ENCODE measurements at places on chromosomes 1 and 21.

DNA sequence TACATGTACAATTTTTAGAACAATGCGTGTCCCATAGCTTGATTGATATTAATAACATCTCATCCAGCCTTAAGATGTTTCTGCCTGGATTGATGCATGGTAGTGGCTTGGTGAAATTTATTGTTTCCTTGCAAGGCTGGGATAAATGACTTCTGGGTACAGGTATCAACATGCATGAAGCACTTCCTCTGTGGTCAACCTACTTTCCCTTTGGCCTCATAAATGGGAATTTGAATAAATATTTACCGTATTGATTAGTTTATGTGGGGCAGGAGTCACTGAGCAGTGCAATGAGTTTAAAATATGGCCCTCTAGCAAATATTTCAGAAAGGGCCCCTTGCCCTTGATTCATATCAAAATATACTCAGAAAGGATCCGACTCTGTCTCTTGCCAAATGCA is 83.9 kb upstream of the KCNE2 start:
- DNase-seq: no peak

DNA sequence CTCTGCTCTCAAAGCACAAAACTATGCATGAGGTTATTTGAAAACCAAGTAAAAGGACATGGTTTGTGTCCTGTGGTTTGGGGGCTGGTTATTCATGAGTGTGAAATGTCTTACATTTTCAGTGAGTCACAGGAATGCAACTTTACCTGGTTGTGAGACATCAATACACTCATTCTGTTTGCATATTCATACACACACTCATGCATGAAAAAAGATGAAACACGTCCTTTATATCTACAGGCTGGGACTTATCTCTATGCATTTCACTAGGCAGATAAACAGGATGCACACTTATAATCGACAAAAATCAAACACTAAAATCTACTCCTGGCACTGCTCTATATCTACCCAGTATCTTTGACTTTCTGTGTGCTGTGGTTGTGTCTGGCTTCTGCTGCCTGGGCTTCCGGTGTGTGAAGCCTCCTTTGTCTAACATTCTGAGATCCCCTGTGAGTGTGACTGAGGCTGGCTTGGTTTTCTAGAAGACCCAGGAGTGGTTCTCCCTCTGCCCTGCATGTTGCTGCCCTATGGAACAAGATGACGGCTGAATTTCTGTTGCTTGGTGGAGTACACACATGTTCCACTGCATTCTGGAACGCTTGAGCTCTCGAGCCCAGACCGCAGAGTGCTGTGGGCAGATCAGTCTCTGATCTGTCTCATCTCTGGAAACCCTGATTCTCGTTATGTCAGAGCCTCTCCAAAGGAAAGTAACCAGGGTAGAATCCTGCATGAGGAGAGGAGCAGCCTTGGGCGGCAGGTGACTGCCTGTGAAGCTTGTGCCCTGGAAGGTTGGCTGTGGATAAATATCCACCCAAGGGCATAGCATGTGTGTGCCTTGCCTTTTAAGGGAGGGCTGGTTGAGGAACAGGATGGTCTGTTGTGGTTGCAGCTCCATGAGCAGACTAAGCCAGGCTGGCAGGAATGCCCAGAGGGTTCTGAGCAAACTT is 19.7 kb upstream of the FASLG start:
- DNase-seq: no peak

DNA sequence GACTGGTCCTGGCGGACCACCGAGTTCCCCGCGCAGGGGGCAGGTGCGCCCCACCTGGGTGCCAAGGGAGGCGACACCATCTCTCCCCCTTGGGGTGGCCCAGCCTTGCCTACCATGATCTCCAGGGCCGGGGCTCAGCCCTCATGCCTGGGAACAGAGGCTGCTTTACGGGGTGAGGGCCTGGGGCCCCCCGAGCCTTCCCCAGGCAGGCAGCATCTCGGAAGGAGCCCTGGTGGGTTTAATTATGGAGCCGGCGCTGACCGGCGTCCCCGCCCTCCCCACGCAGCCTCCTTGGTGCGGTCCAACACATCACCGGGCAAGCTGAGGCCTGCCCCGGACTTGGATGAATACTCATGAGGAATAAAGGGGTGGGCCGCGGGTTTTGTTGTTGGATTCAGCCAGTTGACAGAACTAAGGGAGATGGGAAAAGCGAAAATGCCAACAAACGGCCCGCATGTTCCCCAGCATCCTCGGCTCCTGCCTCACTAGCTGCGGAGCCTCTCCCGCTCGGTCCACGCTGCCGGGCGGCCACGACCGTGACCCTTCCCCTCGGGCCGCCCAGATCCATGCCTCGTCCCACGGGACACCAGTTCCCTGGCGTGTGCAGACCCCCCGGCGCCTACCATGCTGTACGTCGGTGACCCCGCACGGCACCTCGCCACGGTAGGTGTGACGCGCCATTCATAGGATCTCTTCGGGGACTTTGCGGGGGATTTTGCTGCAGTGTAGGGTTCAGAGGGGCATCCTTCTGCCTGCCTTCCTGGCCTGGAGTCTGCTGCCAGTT is 38.2 kb downstream of the TP73 start:
- no peak for DNase-seq

DNA sequence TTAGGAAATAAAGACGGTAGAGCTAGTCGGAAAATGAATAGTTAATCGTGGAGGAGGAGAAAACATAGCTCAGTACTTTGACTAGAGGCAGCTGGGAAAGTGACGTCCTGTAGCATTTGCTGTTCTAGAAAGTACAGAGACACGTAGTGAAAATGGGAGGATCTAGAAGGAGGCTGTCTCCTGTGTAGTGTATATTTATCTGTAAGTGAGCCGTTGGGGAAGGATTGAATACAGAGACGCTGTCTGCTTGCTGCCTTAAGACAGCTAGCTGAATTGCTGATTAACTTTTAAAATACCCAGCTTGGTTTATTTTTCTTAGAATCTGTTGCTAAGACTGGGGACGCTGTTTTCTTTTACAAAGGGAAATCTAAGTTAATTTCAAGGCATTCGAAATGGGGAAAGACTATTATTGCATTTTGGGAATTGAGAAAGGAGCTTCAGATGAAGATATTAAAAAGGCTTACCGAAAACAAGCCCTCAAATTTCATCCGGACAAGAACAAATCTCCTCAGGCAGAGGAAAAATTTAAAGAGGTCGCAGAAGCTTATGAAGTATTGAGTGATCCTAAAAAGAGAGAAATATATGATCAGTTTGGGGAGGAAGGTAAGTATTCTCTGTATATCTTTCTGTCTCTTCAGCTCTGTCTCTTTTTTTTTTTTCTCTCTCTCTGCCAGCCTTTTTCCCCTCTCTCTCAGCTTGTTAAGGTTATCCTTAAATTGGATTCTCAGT is at the start of gene DNAJB4:
Gene DNAJB4, plus strand, starts transcription at position 221 of the 729 bp plus-strand sequence. Its CDS starts 172 bp downstream, at position 393.
- DNase-seq: peak; percentile 45

DNA sequence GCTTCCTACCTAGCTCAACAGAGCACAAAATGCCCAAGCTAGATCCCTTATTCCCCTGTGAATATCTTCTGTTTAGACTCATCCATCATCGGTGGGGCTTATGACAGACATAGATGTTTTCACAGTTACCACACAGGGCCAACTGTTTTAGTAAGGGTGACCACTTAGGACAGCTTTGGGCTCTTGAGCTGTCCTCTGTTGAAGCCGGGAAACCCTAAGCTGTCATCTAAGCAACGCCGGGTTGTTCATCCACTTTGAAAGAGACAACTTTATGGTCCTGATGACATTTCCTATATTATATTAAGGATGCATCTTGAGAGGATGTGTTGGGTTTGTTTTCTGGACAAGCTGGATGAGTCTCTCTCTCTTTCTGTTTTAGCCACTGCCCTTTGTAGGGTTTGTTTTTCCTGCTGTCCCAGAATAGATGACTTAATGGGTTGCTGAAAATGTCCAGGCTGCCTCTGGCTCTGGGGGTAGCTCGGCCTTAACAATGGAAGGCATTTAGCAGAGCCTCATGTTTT is 110.5 kb upstream of the UBE2U start:
- DNase-seq: peak; percentile 63

DNA sequence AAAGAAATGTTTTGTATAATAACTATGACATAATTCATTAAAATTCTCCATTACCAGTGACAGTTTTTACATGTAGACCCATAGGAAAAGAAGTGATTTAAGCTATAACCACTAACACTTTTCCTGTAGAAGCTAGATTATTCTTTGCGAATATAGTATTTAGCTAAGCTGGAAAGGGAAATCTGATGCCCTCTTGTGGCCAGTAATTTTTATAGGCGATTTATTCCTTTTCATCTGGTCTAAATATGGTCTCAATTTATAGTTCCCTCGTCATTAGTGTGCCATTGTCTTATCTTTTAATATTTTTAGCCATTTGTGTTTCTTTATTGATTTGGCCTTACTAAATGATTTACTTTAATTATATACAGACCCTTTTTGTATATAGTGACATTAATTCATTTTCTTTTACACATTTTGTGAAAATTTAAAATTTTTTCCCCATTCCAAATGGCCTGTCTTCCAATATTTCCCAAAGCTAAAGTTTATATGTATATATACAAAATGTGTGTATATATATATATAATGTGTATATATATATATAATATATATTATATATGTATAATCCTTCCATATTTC is 26.7 kb downstream of the BTG3 start:
- peak; percentile 68 for DNase-seq

GRCh38 chr21:31874812-31875212 is 2.0 kb downstream of the HUNK start:
- DNase-seq: no peak

DNA sequence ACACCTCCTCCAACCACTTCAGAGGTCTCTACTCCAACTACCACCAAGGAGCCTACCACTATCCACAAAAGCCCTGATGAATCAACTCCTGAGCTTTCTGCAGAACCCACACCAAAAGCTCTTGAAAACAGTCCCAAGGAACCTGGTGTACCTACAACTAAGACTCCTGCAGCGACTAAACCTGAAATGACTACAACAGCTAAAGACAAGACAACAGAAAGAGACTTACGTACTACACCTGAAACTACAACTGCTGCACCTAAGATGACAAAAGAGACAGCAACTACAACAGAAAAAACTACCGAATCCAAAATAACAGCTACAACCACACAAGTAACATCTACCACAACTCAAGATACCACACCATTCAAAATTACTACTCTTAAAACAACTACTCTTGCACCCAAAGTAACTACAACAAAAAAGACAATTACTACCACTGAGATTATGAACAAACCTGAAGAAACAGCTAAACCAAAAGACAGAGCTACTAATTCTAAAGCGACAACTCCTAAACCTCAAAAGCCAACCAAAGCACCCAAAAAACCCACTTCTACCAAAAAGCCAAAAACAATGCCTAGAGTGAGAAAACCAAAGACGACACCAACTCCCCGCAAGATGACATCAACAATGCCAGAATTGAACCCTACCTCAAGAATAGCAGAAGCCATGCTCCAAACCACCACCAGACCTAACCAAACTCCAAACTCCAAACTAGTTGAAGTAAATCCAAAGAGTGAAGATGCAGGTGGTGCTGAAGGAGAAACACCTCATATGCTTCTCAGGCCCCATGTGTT is 66.6 kb downstream of the TPR start:
- DNase-seq: no peak

DNA sequence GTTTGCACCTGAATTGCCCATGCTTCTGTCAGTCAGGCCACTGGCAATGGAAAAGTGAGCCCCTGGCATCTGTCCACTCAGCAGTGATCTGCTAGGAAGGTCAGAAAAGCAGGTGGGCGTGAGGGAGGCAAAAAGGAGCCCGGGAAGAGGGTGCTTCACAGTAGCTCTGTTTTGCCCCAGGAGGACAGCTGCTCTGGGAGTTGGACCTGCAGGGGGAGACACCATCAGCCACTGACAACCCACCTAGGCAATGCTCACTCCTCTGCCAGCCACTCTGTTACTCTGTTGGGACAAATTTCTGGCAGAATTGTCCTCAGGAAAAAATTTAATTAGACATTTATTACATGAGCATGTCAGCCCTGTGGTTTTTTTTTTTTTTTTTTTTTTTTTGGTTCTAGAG is 146.4 kb downstream of the LRIG2 start:
- no peak for DNase-seq

DNA sequence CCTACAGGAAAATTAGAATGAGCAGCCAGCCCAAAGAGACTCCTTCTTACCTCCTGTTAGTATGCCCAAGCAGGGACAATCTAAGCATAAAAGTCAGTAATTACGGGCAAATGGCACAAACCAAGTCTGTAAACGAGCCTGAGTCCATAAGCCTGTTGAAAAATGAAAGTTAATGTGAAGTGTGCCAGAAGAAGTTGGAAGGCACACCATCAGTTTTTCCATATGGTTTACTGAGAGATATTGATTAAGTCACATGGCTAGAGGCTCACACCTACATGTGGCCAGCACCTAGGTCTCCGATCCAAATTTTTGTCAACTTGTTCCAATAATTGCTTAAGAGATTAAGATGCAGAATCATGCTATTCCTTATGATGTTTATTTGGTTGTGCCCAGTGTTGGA is 242.4 kb upstream of the CSF3R start:
- DNase-seq: no peak

GRCh38 chr1:157542676-157543075 is 9.6 kb downstream of the FCRL5 start:
- peak; percentile 1 for DNase-seq

GRCh38 chr1:82517586-82517985 is 716.9 kb downstream of the ADGRL2 start:
- DNase-seq: no peak

GRCh38 chr1:226498640-226499008 is 49.9 kb upstream of the STUM start:
- no peak for DNase-seq

- peak; percentile 79 for DNase-seq
These were observed 15.7 kb upstream of the RCAN1 start for GRCh38 chr21:34630536-34631143.

- no peak for DNase-seq
These were observed 2.1 kb downstream of the CDC7 start for GRCh38 chr1:91502672-91503184.

GRCh38 chr1:153646672-153647345 is 11.7 kb upstream of the SNAPIN start:
- no peak for DNase-seq

GRCh38 chr1:172845371-172845770 is 186.5 kb downstream of the FASLG start:
- DNase-seq: no peak

DNA sequence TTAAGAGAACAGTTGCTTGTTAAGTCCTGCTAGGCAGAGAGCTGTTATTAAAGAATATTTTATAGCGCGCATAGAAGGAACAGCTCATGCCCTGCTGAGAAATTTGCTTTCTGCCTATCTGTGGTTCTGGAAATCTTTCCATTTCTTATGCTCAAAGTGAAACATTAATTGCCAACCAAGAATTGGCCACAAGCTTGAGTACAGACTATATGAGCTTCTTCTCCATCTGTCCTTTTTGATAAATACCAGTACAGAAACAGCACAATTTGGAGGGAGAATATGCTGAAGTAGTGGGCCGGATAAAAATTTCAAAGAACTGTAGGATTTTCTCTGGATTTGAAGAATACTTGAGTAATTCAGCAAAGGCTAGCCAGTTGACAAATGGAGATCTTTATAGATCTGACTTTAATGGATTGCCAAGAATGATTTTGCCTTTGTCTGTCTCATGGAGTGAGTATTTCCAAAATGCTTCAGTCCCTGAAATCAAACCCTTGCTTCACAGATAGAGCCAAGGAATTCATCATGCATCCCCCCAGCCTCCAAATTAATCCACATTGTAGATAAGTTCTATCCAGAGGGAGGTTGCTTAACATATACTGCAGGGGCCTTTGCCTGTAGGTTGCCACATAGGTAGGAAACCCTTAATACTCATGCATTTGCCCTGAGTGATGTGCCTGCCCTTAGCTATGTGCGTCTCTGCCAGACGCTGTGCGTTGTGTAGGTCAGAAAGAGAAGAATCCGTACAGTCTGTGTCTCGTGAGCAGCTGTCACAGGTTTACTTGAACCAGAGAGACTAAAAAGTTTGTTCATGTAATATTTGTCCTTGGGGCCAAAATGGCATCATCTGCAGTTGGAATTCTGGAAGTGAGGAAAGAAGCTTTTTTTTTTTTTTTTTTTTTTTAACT is 44.2 kb downstream of the SMYD2 start:
- DNase-seq: no peak
